ENCODE measurements at places on chromosomes 12 and 14.

DNA sequence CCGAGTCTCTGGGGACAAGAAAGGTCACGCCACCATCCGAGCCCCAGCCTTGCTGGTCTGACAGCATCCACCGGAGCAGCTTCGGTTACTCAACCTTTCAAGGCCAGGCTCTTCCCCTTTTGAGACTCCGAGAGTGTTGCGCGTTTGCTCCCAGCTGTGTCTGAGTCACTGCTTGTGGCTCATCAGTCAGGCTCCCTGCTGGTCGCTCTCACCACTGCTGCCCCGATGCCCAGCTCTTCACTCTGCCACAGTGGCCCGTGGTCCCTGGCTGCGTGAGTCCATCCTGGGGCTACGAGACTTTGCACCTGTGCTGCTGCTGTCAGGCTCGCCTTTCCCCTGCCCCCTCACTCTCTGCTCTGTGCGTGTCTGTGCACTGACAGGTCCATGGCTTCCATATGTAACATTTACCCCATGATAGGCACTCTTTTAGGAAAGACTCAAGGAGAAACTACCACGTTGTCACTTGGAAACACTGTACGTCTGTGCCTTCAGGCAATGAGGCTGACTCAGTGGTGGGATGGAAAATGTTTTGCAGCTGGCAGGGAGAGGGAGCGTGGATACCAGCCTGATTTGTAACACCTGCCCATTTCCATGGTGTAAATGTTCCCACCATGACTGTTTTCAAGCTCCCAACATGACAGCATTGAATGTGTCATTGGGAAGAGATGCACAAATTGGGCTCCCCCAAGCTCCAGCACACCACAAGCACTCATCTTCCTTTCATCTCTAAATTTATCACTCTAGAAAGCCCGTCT, 350.7 kb downstream of the TMEM132D start:
- no peak for DNase-seq

GRCh38 chr12:70883855-70884254, 36.7 kb downstream of the PTPRR start:
- DNase-seq: no peak

GRCh38 chr12:57101892-57102695, 9.1 kb downstream of the STAT6 start:
- no peak for DNase-seq

- DNase-seq: no peak
Measured at GRCh38 chr14:38316922-38317321, 61.0 kb upstream of the CLEC14A start.

- DNase-seq: peak; percentile 87
Measured at GRCh38 chr12:29710104-29710503, 73.6 kb downstream of the TMTC1 start.

- no peak for DNase-seq
Measured at GRCh38 chr14:67420102-67420739, 8.3 kb upstream of the PLEK2 start.

- no peak for DNase-seq
Measured at GRCh38 chr12:40892528-40892927, 200.3 kb downstream of the CNTN1 start.

GRCh38 chr12:20438299-20438779, 70.0 kb downstream of the PDE3A start:
- no peak for DNase-seq

GRCh38 chr12:4825011-4825858, 84.5 kb upstream of the KCNA1 start:
- no peak for DNase-seq

- DNase-seq: no peak
Measured at GRCh38 chr14:99199846-99200653, 71.9 kb downstream of the BCL11B start.

DNA sequence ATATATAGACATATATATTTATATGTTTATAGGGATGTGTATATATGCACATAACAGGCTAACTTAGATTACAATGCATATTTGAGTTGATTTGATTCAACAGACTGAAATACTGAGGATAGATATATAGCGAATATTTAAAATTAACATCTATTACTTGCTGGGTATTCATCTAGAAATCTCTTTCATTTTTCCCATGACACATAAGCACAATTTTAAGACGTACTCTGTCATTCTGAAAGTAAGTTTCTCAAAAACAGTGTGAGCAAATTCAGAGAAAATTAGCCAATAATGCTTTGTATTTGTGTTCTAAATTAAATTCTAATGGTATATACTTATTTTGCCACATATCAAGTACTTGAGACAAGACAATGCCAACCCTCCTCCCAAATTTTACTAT, 907.5 kb upstream of the MDGA2 start:
- DNase-seq: no peak

DNA sequence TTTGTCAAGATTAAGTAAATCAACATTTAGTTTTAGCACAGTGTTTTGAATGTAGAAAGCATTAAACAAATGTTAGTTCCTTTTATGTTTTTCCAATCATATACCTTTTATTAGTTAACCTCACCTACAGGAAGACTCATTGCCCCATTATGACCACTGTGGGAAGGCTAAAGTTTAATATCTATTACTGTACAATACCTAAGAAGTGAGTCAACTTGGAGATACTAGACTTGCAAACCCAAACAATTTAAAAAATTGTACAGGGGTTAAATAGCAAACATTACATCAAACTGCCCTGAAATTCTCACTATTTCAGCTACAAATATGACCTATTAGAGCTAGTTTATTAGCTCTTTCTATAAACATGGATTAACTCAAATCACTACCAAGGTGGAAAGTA, 8.6 kb upstream of the G2E3 start:
- no peak for DNase-seq

GRCh38 chr12:51242876-51243275, 4.2 kb downstream of the DAZAP2 start:
- no peak for DNase-seq

- DNase-seq: no peak
Measured at GRCh38 chr12:108191086-108191485, 62.0 kb downstream of the WSCD2 start.

DNA sequence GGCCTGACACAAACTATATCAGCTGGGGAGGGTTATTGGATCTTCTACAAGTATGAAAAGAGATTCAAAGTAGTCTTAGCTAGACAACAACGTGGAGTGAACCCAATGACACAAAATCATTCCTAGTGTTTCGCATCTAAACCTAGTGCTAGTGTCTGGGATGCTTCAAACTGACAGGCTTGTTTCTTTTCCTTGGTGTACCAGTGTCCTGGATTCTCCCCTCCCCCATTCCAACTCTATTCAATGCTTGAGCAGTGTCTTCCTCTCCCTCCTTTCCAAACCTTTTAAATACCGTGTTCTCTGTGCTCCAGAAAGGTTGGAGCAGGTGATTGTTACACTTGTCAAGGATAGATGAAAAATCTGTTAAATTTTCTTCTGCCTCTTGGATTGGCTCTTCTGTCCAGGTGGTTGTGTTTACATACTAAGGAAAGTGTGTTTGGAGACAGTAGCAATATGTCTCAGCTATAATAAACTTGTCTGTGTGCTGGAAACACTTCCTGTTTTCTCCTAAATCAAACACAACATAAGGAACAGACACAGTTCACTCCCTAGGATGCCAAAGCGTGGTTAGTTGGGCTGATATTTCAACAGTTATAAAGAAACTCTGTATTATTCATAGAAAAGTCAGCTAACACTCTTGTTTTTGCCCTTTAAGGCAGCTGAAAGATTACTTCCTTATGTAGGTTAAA, 14.4 kb upstream of the GUCY2C start:
- peak; percentile 28 for DNase-seq

DNA sequence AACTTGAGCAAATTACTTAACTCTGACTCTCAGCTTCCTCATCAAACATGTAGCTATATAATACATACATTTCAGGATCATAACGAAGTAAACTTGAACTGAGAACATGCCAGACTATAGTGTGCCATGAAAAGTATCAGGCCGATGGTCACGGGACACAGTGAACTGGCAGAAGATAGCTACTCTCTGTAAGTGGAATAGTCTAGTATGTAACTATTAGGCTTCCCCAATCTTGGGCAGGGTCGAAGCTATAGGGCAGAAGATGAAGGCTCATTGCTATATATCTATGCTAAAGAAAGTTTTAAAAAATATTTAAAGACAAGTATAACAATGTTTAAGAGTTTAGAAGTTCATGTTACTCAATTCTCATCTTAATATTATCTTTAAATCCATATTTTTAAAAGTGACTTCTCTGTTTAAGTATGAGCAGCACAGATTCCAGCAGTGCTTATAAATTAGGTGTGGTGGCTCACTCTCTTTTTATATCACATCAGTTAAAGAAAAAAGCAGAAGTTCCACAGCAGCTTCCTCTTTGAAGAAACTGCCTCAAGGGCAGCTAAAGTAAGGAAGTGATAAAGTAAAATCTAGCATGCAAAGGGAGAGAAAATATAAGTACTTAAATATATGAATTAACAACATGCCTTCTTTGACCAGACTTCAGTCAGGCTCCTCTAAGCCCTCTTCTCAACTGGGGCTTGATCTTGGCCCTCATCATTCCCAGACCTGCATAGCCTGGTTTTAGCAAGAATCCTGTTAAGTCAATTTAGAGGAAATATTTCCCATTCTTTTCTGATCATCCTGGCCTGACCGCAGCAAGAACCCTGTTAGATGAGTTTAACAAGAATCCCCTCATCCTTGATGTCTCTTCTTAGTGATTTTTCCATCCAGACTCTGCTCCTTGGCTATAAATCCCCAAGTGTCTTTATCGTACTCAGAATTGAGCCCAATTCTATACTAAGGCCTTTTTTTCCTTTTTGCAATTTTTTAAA, 8.4 kb upstream of the GLIPR1 start:
- no peak for DNase-seq

- DNase-seq: no peak
Measured at GRCh38 chr12:30696103-30696408, 387 bp upstream of the IPO8 start.

GRCh38 chr14:95535226-95536021, 574 bp downstream of the GLRX5 start:
- DNase-seq: no peak

- DNase-seq: no peak
Measured at GRCh38 chr14:101078170-101078891, 174.8 kb upstream of the RTL1 start.

GRCh38 chr12:39764944-39765560, 145.4 kb upstream of the ABCD2 start:
- DNase-seq: peak; percentile 46

DNA sequence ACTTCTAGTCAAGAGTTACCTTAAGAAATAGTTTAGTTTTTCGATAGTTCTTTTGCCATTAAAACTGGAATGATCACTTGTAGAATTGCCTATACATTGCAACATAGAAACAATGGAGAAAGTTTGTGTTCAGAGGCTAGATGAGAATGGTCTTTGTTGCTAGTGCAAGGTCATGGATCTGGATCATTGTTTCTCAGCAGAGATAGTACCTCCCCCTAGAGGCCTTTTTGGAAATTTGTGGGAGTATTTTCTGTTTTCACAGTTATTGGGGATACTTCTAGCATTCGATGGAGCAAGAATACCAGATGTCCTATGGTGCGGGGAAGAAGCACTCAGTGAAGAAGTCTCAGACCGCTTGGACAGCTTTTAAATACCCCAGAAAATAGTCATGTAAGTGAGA, 138.8 kb upstream of the HMGA2 start:
- DNase-seq: no peak

- DNase-seq: no peak
Measured at GRCh38 chr12:2988494-2988893, 29.3 kb downstream of the TEAD4 start.

- DNase-seq: peak; percentile 100
Measured at GRCh38 chr12:57693659-57694458, at the start of gene OS9. TSS of gene OS9 (plus strand) at chr12:57694132. CDS start at chr12:57694162, 30 bp downstream.

DNA sequence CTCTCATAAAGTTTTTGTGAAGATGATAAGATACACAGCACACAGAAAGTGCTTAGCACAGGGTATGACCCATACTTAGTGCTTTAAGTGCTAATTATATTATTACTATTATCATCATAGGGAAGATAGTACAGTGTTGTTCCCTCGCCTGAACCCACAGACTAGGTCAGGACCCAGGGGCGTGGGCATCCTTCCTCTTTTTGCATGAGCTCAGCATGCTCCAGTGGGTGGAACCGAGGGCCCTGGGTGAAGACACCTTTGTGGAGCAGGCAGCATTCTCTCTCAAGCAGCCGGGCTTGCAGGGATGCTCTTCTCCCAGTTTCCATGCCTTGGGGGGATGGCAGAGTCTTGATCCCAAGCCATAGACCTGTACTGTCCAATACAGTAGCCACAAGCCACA, 34.8 kb downstream of the CRACR2A start:
- no peak for DNase-seq

- DNase-seq: no peak
Measured at GRCh38 chr14:22332686-22333421, 256.2 kb downstream of the DAD1 start.

GRCh38 chr12:63318933-63319332, 167.9 kb upstream of the AVPR1A start:
- DNase-seq: no peak
